EL (cell line): ENCODE measurements at places on chromosomes 3 and 15.

DNA sequence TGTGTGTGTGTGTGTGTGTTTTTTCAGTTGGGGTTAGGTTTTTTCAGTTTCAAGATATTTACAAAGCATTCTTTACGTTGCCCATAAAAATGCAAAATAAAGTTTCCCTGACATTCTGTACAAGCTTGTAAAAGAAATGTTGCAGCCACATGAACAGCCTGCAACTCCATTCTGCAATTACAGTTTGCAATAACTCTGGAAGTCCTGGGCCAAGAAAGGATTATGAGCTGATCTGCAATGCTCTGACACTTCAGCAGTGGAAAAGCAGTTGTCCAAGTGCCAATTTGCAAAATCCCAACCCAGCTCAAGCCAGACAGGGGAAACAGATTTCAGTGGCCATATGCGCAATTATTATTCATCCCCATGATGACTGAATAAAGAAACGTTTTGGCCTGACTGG lies 322.1 kb downstream of the MEX3B start:
- DNase-seq = no peak

DNA sequence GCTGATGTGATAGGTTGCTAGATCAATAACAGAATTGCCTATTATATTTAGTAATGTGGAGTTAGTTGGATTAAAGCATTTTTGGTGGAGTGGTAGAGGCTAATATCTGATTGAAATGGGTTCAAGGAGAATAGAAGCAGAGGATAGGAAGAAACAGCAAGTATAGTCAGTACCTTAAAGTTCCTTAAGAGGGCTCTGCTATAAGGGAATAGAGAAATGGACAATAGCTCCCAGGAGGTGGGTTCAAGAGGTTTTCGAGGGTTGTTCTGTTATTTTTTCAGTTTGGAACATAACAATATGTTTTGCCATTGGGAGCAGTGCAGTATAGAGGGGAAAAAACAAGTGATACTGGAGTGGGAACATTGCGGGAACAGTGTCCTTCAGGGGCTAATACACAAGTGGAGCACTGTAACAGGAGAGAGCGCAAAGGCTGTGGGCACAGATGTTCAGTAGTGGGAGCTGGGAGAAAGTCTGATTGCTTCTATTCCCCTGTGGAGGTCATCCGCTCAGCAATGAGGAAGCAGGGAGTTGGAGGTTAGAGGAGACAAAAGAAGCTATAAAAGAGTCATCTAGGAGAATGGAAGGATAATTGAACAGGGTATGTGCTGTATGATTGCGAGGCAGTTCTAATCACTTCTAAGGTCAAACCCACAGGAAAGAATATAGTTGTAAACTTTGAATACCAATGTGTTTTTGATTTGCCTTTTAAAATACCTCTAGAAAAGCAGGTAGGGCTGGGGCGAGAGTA lies 3.3 kb downstream of the MRPS11 start:
- no peak for DNase-seq

GRCh38 chr3:67018789-67019526 lies 20.9 kb downstream of the KBTBD8 start:
- DNase-seq = no peak

GRCh38 chr15:100602823-100603393 lies 519 bp downstream of the ASB7 start:
- peak; percentile 23 for DNase-seq

DNA sequence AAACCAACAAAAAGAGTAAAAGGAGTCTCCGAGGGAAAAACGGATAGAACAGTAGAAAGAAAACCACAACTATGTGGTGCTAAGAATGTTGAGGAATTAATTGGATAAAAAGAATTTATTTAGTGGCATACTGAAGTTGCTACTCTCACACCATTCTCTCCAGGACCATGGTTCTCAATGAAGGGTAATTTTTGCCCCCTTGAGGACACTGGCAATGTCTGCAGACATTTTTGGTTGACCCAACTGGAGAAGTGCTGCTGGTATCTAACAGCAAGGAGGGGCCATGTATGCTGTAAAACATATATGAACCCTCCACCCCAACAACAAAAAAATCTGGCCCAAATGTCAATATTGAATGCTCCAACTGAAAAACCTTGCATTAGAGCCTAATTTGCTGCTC lies 85.9 kb upstream of the CSPG5 start:
- DNase-seq = peak; percentile 27

DNA sequence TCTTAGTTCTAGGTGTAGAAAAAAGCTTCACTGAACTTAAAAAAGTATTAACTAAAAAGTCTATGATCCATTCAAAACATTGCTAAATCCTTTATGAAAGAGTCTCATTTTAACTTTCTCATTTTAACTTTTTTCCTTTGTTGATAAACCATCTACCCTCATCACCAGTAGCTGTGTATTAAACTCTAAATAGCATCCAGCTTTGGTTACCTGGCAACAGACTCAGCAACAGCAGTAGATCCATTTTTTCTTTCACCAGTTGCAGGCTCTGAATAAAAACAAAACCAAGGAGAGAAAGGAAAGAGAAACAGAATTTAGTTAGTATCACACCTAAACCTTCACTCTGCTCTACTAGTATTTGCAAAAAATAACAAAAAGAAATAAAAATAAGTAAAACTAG lies 51.6 kb downstream of the TP53BP1 start:
- DNase-seq = peak; percentile 21

DNA sequence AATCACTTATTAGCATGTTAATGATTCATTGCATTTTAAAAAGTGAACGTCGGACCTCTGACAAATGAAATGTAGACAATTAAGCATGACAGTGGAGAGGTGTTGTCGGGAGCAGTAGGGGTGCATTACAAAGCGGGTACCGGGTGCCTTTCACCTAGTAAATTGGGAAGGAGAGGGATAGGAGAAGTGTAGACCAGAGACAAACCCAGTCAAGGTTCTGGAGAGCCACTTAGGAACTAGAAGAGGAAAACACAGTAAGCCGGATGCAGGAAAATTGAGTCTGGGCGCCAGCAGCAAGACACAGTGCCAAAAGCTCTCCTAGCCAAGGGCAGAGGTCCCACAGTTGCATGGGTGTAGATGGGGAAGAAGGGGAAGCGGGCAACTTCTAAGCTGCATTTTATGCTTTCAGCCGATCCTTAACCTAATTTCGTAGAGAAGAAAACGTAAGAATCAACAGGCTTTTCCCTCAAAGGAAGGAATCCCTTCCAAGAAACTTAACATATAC lies 3.1 kb upstream of the CERS3 start:
- no peak for DNase-seq

GRCh38 chr3:152586974-152587373 lies 248.0 kb upstream of the P2RY1 start:
- no peak for DNase-seq

DNA sequence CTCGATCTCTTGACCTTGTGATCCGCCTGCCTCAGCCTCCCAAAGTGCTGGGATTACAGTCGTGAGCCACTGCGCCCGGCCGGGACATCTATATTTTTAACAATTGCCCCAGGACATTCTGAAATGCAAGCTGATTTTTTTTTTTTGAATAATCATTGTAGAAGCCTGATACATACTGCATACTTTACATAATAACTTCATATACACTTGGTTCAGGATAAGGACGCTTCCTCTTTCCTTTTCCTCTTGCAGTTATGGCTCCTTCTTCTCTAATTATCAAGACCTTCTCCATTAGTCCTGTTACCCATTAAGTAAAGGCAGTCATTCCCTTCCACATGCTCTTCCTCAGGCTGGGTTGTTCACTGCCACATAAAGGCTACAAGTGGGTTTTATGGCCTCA lies 58.3 kb downstream of the SLCO3A1 start:
- DNase-seq = no peak

DNA sequence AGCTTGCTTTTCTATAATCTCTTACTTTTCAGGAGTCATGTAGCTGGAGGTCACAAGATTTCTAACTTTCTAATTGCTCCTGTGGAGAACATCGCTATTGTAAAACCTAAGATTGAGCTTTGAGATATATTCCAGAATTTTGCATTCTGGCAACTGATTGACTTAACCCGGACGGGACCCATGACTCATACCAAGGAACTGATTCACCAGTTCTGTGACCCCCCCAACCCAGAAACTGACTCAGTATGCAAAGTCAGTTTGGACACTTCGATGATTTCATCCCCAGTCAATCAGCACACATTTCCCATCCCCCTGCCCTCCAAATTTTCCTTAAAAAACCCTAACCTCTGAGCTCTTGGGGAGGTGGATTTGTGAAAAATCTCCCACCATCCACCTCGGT lies 396.5 kb upstream of the GBE1 start:
- DNase-seq = peak; percentile 68

GRCh38 chr15:87243474-87243873 lies 1013.1 kb downstream of the NTRK3 start:
- no peak for DNase-seq

GRCh38 chr3:60803216-60804173 lies 447.8 kb downstream of the FHIT start:
- no peak for DNase-seq

DNA sequence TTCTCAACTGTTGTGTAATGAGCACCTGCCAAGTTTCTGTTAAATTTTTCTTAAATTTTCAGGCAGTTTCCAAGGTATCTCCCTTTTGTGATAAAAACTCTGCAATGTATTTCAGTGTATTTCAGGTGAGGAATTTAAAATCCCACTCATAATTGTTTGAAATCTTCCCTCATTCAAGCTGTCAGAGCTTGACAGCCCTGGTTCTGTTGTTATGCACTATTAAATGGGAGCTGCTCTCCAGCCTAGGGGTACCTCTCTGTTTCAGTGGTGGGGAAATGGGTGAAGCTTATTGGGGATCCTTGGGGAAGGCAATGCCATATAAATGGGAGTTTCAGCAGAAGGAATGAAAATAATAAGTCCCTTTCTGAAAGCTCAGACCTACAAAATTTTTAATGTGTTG lies 178.0 kb upstream of the TMCO5A start:
- no peak for DNase-seq

GRCh38 chr3:155448531-155448930 lies 155.0 kb upstream of the STRIT1 start:
- no peak for DNase-seq

- DNase-seq = no peak
These were observed 119.9 kb upstream of the TJP1 start for GRCh38 chr15:29942143-29942542.

DNA sequence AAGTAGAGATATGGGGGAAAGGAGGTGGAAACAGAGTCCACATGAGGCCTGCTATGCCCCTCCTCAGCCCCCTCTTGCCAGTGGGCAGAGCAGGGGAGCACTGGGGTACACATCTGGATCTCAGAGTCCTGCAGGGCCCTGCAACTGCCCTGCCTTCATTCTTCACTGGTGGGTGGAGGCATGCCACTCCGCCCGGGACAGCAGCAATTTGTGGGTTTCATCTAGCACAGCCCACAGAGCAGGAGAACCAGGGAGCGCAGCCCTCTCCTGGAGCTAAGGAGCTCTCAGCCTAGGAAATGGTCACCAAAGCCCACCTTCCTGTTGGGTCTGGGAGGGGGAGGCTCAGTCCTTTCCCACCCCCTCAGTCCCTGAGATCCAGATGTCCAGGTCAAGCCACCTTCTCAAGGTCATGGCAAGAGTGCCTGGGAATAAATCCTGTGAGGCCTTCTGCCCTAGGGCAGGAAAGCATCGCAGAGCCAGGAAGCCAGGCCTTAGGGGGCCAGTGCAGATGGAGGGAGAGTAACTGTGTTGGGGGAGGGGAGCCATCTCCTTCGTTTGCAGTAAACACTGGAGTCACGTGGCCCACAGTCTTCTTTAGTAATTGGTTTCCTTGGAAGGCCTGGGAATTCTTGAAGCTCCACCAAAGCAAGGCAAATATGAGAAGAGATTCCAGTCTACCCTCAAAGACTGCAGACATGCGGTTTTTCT lies 31.0 kb downstream of the ANP32A start:
- peak; percentile 18 for DNase-seq

GRCh38 chr3:195803289-195803908 lies 8.3 kb downstream of the MUC4 start:
- DNase-seq = no peak

DNA sequence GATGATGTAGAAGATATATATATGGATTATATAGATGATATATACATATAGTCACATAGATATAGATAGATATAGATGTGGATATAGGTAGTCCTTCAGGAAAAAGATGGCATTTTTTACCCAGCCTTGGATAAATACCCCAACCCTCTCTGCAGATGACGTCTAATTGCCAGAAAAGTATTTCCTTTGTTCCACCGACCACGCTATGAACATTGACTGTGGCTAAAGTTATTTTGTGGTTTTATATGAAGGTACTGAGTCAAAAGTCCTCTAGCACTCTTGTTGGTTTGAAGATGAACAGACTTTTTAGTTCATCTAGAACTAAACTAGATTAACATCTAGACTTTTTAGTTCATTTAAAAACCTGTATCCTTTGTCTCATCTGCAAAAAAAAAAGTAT lies 207.7 kb downstream of the PLOD2 start:
- peak; percentile 51 for DNase-seq

DNA sequence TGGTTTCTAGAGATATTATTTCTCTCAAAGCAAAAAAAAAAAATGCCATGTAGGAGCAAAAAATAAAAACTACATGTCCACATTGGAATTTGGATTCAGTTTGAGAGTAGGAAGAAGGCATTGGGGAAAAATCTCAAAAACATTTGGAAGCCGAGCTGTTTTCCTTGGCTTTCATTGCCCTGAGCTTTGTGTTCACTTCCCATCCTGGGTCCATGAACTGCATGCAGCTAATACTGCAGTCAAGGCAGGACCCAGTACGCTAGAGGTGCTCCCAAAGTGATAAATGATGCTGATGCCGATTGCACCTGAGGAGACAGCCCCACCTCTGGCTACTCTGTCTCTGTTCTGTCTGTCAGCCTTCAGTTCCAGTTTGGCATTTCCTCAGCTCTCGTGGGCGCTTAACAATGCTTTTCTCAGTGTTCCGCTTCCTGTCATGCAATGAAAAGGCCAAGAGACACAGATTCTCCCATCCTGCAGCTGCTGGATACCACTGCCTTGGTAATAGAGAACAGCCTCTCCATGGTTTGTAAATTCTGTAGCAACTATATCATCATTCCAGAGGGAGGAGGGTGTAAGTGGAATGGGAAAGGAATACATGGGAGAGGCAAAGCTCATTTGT lies 181.8 kb downstream of the RYR3 start:
- DNase-seq = no peak

DNA sequence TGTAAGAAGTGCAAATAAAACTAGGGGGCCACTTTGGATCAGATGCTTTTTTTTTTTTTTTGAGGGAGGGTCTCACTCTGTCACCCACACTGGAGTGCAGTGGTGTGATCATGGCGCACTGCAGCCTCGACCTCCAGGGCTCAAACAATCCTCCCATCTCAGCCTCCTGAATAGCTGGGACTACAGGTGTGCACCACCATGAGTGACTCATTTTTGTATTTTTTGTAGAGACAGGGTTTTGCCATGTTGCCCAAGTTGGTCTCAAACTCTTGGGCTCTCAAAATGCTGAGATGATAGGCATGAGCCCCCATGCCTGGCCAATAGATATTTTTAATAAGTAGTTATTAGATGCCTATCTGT lies 20.8 kb downstream of the CCR1 start:
- no peak for DNase-seq

DNA sequence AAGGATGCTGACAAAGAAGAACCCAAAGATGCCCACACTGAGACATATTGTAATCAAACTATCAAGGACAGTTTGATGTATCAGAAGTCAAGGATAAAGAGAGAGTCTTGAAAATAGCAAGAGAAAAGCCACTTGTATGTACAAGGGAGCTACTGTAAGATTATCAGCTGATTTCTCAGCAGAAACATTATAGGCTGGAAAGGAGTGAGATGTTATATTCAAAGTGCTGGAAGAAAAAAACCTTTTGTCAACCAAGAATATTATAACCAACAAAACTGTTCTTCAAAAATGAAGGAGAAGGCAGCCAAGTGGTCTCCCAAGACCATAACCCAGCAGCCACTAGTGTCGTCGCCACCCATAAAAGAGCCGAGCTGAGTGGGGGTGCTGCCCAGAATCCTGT lies 93.2 kb downstream of the KLF13 start:
- no peak for DNase-seq
